ENCODE measurements at places on chromosomes 5 and 9.

DNA sequence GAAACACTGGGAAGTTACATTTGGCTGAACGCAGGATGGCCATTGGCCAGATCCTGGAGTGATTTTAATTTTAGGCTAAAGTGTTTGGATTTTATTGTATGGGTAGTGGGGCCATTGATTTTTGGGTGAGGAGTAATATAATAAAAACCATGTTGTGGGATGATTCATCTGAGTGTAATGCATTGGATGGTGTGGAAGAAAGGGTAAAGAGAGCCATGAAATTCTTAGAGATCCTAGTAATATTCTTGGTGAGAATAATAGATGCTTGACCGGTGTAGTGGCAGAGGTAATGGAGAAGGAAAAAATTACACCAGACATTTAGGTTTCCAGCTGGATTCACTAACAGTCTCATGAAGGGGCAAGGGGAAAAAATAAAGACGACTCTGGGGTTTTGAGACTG is 158.1 kb downstream of the NPR3 start:
- DNase-seq, result peak; percentile 52

DNA sequence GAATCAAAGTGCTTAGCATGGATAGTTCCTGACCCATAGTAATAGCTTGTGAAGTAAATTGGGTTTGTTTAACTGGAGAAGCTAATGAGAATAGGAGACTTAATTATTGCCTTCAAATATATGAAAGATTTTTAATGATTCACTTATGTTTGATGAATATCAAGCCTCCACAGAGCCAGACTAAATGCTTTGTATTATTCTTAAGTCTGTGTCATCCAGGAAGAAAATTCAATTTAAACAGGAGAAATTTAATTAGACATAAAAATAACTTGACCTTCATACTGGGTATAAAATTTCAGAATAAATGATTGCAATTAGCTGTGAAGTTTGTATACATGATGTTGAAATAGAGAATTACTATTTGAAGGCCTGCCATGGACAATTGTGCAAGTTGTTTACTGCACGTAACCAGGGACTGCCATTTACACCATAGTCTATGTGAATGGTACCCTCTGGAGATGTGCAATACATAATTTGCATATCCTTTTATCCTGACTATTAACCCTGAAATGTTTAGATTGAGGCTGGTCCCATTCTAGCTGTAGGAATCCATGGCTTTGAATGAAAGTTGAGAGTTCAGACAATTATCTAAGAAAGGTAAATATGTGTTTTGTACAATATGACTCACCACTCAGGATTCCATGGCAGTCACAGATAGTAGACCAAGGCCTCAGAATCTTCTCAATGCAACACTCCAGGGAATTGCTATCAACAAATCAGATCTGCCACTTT is 133.5 kb upstream of the IL12B start:
- DNase-seq, result peak; percentile 22

DNA sequence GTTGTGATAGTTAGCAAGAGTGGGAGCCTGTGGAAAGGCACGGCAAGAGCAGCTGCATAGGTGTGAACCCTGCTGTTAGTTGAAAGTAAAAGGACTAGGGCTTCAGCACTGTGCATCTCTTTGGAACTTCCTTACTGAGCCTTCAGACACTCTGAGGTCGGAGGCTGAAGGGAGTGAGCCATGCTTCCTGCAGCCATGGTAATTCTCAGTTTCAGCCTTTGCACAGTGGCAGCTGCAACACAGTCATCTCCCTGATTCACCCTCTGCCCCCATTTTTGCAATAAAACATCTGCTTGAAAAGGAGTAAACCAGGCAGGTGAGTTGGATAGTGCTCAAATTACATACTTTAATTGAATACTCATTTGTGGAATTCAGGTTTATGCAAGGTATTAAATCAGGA is 6.5 kb upstream of the TLE4 start:
- DNase-seq, result no peak

- DNase-seq, result peak; percentile 11
Measured at GRCh38 chr5:88792144-88792840, 90.7 kb downstream of the MEF2C start.

GRCh38 chr9:38338342-38339018 is 54.0 kb upstream of the ALDH1B1 start:
- no peak for DNase-seq

DNA sequence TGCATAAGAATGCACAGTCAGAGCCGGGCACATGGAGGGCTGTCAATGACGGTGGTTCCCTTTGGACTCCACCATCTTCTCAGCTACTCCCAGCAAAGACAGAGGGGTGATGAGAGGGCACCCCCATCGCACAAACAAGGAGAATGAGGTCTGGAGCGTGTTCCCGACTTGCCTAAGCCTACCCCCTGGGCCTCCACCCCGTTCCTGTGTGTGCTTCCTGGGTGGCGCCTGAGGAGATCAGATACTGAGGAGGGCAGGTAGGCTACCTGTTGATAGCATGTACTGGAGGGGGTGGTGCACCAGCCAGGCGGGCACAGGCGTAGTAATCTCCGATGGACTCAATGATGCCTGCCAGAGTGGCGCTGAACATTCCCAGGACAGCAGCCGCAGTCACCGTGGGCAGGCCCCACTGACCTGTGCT is 4.1 kb downstream of the SLC23A1 start:
- DNase-seq, result no peak

GRCh38 chr5:31944684-31945445 is 229.3 kb downstream of the GOLPH3 start:
- DNase-seq, result no peak

- no peak for DNase-seq
Measured at GRCh38 chr9:14283276-14283675, 30.7 kb downstream of the NFIB start.

DNA sequence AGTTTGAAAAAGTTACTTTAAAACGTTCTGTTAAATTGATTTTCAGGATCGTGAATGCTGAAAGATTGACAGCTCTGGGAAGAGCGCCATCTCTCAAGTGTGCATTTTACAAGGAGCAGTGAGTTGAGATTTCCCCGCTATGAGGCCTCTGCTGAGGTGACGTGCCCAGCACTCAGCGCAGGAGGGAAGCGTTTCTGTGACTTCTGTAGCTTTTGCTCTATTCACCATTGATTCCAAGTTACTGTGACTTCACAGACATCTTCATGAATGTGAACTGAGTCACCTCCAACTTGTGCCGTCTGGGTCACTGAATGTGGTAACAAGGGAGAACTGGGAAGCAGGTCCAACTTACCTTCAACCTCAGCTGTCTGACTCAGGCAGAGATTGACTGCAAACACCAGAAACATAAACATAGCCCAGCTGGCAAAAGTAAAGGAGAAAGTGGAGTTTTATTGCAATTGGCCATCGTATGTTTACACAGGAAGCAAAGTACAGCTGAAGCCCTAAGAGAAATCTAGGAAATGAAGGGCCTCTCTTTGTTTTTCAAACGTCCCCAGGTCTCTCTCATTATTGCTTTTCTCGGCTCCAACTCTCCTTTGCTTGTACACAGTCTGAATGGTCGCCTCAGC is 428.8 kb upstream of the CLINT1 start:
- DNase-seq, result peak; percentile 62

GRCh38 chr5:15026944-15027343 is 155.4 kb upstream of the ANKH start:
- DNase-seq, result no peak

DNA sequence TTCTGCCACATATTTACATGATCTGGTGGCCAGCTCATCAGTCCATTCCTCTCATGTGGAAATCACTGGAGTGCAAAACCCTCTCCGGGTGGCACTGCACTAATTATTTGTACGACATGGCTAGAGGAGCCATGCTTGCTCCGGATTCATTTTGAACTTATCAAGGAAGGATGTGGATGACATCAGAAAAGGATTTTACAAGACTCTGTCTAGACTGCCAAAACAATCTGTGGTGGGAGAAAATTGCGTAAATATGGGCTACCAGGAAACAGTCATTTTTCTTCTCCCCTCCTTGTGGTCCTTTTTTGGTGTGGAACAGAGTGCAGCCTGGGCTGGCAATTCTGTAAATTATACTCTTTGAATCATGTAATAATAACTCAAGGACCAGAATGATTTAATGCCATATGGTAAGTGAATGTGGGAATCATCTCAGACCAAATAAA is 123.4 kb upstream of the IFNE start:
- DNase-seq, result peak; percentile 71

- no peak for DNase-seq
Measured at GRCh38 chr5:128225245-128226030, 141.9 kb downstream of the SLC12A2 start.

DNA sequence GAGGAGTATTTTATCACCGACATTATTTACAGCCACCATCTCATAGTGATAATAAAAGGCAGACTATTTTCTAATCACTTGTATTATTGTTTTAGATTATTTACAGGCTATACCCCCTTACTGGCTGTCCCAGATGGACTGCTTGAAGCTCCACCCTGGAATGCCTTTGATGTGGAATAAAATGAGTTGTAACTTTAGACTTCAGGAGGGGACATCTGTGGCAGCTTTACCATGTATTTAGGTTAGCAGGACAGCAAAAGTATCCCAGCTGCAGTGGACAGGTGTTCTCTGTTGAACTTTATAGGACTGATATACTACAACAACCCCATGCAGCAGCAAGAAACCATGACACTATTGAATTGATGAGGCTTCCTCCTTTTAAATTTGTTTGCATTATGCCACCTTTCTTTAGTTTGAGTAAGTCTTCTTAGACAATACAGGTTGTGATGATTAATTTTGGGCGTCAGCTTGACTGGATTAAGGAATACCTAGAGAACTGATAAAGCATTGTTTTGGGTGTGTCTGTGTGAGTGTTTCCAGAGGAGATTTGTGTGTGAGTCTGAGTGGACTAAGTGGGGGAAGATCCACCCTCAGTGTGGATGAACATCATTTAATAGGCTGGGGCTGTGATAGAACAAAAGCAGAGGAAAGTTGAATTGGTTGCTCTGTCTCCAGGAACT is 29.2 kb upstream of the C9orf57 start:
- DNase-seq, result no peak

GRCh38 chr9:9117866-9118265 is 1318.3 kb upstream of the DMAC1 start:
- no peak for DNase-seq

GRCh38 chr9:12698266-12698665 is 5.1 kb downstream of the TYRP1 start:
- peak; percentile 35 for DNase-seq

GRCh38 chr5:67047160-67047559 is 149.4 kb downstream of the CD180 start:
- DNase-seq, result no peak

GRCh38 chr9:20940447-20941173 is 90.8 kb downstream of the HACD4 start:
- DNase-seq, result no peak

GRCh38 chr5:33153372-33153771 is 287.4 kb upstream of the TARS1 start:
- no peak for DNase-seq

- DNase-seq, result peak; percentile 6
Measured at GRCh38 chr9:10045598-10045997, 567.2 kb downstream of the PTPRD start.

- DNase-seq, result no peak
Measured at GRCh38 chr9:72254901-72255545, 105.8 kb downstream of the GDA start.

DNA sequence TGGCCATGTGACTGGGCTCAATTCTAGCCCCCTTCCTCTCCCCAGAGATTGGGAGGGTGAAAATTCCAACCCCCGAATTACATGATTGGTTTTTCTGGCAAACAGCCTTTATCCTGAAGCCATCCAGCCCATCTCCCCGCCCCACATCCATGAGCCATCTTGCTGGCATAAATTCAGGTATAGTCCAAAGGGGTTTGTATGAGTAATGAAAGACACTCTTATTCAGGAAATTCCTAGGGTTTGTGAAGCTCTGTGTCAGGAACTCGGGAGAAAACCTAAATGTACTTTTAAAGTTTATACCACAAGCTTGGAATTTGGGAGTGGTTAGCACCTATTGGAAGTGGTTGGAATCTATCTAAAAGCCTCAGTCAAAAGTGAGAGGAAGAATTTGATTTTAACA is 80.6 kb upstream of the SIMC1 start:
- peak; percentile 75 for DNase-seq

GRCh38 chr9:107948601-107949000 is 459.0 kb upstream of the KLF4 start:
- peak; percentile 16 for DNase-seq

- no peak for DNase-seq
Measured at GRCh38 chr5:1255081-1255561, 29.9 kb downstream of the SLC6A18 start.

DNA sequence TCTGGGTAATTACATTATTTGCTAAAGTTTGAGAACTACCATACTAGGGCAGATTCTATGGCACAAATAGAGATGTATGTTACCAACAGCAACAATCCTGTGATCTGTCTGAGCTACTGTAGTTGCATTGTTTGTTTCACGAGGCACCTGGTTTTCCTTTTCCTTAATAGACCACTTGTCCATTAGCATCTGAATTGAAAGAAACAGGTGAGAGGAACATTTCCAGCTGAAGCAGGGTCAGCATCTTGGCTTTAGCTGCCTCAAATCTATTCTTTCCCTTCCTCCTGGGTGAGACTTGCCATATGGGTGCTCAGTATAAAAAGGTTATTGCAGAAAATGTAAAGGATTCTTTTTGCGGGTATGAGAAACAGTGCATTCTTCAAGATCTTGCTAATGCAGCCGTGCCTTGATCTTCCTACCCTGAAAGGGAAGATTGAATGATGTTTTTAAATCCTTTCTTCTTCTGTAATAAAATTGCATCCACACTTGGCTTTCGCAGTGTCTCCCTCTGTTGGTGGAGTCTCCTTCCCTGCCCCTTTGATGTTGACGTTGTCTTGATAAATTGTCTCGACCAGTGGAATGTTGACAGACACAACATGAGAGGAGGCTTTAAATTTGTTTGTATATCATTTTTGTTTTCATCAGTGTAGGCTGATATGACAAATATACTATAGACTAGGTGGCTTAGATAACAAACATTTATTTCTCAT is 118.0 kb upstream of the BRINP1 start:
- no peak for DNase-seq

GRCh38 chr9:85715587-85715986 is 26.2 kb downstream of the AGTPBP1 start:
- no peak for DNase-seq

DNA sequence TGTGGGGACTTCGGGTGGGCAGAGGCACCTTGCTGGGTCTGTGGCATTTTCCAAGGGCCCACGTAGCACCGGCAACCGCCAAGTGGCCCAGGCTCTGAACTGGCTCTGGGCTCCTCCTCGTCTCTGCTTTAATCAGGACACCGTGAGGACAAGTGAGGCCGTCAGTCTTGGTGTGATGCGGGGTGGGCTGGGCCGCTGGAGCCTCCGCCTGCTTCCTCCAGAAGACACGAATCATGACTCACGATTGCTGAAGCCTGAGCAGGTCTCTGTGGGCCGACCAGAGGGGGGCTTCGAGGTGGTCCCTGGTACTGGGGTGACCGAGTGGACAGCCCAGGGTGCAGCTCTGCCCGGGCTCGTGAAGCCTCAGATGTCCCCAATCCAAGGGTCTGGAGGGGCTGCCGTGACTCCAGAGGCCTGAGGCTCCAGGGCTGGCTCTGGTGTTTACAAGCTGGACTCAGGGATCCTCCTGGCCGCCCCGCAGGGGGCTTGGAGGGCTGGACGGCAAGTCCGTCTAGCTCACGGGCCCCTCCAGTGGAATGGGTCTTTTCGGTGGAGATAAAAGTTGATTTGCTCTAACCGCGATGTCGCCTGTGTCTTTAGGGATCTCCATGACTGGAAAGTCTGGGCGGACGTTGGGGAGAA is 5.8 kb downstream of the DPP7 start:
- DNase-seq, result no peak

Data from GM03348 (cell line).